Stimulated activated CD4-positive, alpha-beta T cell treated with anti-CD3 and anti-CD28 coated beads, Interleukin-12 subunit alpha, Interleukin-12 subunit beta, amount 100 ng/mL, for 48 hours (primary cell): ENCODE measurements at places on chromosomes 11 and 22.

GRCh38 chr11:41950470-41951143 is 491.2 kb upstream of the LRRC4C start:
- no peak for DNase-seq

GRCh38 chr11:72781313-72782080 is 12.3 kb downstream of the STARD10 start:
- DNase-seq = peak; percentile 41

GRCh38 chr11:64766881-64767280 is 7.1 kb upstream of the PYGM start:
- no peak for DNase-seq

- no peak for DNase-seq
These were observed 16.6 kb upstream of the MOB2 start for GRCh38 chr11:1502954-1503707.

- no peak for DNase-seq
These were observed 41.0 kb downstream of the AHNAK start for GRCh38 chr11:62505440-62506091.

GRCh38 chr11:93340223-93340622 is 9.7 kb downstream of the DEUP1 start:
- DNase-seq = no peak

- no peak for DNase-seq
These were observed 556.3 kb upstream of the ANO5 start for GRCh38 chr11:21636561-21636960.

GRCh38 chr11:68948935-68949334 is 31.9 kb downstream of the MRGPRD start:
- DNase-seq = no peak

GRCh38 chr11:61955422-61956135 is 5.4 kb downstream of the BEST1 start:
- no peak for DNase-seq

GRCh38 chr11:115084231-115084630 is 405.9 kb downstream of the NXPE2 start:
- no peak for DNase-seq

GRCh38 chr11:133842730-133843129 is 2.6 kb downstream of the SPATA19 start:
- DNase-seq = no peak

- no peak for DNase-seq
These were observed 4.0 kb downstream of the LMO2 start for GRCh38 chr11:33887886-33888285.

- no peak for DNase-seq
These were observed 22.1 kb upstream of the PEX26 start for GRCh38 chr22:18055619-18056160.

- no peak for DNase-seq
These were observed 11.9 kb upstream of the MRTFA start for GRCh38 chr22:40648386-40648785.

- no peak for DNase-seq
These were observed 96.0 kb downstream of the MN1 start for GRCh38 chr22:27705408-27706080.

DNA sequence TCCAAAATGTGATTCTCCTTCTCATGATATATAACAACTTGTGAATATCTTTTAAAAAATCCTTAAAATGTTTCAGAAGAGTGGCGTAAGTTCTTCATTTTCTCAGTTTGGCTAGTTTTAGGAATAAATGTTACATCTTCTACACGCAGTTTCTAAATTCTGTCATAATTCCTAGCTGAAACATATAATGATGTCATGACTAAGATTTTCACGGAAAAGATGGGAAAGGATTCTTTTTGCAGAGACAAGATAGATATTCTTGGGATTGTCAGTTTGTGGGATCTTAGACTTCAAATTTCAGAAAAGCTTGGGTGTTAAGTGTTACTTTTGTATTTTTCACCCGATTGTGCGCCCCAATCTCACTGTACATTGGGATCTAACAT is 1.7 kb downstream of the EED start:
- no peak for DNase-seq

DNA sequence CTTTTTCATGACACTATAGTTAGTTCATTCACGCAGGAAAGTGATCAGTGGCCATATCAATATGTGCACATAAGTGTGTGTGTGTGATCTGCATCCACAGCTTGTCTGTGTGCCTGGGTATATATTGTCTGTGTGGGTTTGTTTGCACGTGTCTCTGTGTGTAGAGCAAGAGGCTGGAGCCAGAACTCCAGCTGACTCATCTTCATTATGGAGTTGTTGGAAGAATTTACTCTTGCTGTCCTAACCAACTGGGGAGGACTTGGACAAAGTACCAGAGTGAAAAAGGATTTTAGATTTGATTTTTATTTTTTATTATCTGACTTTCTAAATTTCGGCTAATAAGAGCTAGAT is 63.9 kb downstream of the TP53I11 start:
- no peak for DNase-seq

DNA sequence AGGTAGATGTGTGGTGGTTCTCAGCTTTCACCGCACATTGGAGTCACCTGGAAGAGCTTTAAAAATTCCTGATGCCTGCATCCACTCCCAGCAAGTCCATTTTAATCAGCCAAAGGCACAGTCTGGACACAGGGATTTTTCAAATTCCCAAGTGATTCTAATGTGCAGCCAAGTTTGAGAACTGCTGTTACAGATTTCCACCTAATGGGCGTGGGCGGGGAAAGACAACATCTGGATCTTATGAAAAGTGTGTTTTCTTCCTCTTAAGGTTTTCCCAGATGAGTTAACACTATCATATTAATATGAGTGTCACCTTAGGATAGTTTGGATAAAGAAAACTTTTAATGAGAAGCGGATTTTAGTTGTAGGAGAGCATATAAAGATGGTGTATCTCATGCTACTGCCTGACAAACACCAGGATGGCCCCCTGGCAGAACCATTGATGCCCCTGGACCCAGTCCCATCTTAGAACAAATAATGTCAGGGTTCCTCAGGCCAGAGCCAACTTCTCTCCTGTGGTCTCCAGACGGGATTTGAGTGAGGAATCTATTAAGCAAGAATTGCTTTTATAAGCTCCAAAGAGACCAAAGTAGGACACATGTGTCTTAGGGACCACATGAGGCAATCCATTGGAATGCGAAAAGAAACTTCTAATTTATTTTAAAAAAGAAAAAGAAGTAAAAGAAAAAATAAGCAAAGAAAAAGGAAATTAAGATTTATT is 31.9 kb downstream of the POU2AF1 start:
- DNase-seq = no peak

GRCh38 chr11:122418032-122418431 is 237.5 kb upstream of the UBASH3B start:
- DNase-seq = no peak

DNA sequence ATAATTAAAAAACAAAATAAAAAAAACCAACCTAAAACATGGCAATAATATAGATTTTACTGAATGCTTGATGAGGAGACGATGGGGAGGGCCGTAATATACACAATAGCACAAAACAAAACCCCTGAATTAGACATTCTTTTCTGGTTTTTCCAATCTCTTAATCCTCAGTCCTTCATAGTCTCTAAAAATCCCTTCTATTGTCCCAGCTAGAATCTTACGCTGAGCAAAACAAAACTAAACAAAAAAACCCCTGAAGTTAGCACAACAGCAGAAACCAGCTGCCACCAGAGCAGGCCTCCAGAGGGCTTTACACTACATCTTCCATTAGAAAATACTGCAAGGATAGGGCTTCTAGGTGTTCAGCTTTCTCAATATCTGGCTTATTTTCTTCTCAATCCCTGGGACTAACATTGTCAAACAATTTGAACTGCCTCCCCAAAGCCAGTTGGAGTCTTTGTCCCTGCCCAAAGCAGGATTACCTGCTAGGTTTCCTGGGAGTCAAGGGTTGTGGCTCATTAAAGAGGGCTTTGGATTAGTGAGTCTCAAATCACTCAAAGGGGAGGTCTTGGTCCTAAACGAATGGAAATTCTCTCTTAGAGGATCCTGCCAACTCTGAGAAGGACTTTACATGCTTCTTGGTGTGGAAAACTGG is 2.1 kb upstream of the RNF26 start:
- no peak for DNase-seq

- DNase-seq = no peak
These were observed 68.7 kb upstream of the BMAL1 start for GRCh38 chr11:13208921-13209320.

DNA sequence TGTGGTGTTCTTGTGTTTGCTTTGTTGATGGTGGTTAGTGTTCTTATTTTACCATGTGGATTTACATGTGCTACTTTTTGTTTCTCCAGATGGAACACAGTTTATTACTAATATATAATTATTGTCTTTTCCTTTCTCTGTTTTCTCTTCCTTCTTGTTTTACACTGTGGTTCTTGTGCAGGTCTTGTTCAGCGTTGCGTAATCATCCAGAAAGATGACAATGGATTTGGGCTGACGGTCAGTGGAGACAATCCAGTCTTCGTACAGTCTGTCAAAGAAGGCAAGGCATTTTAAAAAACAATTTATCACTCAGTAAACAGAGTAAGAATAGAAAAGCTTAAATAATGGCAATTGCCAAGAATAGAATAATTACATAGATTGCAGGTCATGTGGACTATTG is 84.4 kb downstream of the ARHGEF12 start:
- DNase-seq = no peak

- DNase-seq = no peak
These were observed 550.9 kb upstream of the CCDC90B start for GRCh38 chr11:83836883-83837654.

DNA sequence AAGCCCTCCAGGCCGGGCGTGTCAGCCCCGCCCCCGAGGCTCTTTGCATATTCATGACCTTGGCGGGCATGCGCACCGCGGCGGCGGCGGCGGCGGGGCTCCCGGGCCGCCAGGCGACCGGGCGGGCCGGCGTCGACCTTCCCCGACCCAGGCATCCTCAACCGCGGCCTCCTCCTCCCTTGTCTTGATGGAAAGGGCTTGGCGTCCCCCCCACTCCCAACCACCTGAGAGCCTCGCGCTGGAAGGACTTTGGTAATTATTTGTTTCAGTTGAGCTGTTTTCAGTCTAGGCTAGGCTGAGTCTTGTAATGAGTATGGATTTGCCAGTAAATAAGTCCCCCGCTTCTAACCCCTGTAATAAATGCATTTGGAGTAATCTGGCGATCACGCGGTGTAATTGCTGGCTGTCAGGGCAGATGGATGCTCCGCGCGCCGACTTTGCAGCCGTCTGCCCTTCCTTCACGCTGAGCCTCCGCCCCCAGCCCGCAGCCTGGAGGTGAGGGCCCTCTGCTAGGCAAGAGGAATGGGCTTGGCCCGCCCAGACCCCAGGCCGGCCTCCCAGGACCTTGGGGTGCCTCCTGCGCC is 25.2 kb downstream of the FLRT1 start:
- DNase-seq = peak; percentile 43

GRCh38 chr11:110410651-110411050 is 19.1 kb upstream of the FDX1 start:
- no peak for DNase-seq

- peak; percentile 48 for DNase-seq
These were observed 43.6 kb downstream of the LRRC32 start for GRCh38 chr11:76626921-76627401.

- DNase-seq = no peak
These were observed 1508.0 kb upstream of the TENM4 start for GRCh38 chr11:80948781-80949180.

DNA sequence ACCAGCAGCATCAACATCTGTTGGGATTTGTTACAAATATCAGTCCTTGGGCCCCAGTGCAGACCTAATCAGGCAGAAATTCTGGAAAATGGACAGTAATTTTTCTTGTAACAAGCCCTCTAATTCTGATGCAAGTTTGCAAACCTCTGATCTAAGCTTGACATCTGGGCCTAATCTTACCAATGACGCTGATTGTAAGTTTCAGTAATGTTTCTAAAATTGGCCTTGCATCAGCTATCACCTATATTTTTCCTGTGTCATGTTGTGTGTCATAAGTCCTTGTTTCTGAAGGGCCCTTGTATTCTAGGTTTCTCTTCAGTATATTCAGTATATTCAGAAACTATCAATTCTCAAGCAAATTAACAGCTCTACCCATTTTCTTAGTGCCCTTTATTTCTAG is 36.4 kb downstream of the ZNF215 start:
- DNase-seq = no peak

DNA sequence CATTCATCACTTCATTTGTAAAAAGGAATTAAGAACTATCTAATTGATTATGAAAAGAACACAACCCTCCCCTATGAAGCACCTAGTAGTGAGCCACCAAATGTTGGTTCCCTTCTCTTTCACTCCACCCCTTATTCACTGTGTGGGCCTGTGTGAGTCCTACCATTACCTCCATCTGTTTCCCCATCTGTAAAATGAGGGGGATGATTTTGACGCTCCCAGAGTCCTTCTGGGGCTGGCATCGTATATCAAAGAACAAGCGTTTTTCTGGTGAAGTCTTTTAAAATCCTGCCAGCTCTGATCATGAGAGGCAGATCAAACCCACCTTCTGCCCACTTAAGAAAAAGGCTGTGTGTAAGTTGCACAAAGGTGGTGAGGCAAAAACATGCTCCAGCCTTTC is 96.6 kb upstream of the SEZ6L start:
- DNase-seq = no peak

- no peak for DNase-seq
These were observed 11.4 kb upstream of the CAT start for GRCh38 chr11:34427186-34427805.

- no peak for DNase-seq
These were observed 49.7 kb downstream of the RTL6 start for GRCh38 chr22:44448271-44448830.

- DNase-seq = no peak
These were observed 41.8 kb upstream of the TH start for GRCh38 chr11:2213384-2213842.

DNA sequence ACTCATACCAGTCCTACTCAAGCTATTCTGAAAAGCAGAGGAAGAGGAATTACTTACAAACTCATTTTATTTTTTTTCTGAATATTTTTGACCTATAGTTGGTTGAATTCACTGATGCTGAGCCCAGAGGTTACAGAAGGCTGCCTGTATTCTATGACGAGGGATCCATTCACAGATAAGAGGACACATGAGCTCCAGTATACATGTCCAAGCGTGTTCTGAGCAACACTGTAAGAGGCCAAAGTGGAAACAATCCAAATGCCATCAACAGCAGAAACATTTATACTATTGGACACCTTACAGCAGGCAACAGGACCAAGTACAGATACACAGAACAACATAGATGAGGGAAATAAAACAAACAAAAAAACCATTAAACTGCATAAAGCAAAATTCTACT is 10.3 kb downstream of the KDM4E start:
- DNase-seq = no peak

GRCh38 chr22:49593509-49593908 is 234.2 kb downstream of the BRD1 start:
- no peak for DNase-seq

GRCh38 chr11:31340903-31341572 is 28.5 kb downstream of the DCDC1 start:
- DNase-seq = peak; percentile 5

GRCh38 chr22:18029686-18030267 is 5.4 kb upstream of the MICAL3 start:
- DNase-seq = no peak

- DNase-seq = no peak
These were observed 3.0 kb downstream of the YWHAH start for GRCh38 chr22:31947296-31947695.

DNA sequence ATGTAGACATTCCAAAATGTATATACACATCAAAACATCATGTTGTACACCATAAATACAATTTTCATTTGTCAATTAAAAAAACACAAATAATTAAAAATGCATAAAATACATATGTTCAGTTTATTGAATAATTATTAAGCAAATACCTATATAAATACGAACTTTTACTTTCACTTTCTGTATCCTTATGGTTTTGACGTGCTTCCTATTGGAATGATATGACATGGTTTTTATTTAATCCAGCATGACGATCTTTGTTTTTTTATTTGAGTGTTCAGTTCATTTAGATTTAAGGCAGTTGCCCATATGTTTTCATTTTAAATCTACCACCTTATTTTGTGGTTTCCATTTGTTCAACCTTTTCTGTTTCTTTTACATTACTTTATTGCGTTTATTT is 198.3 kb upstream of the PLET1 start:
- no peak for DNase-seq
